Left ventricle myocardium inferior (tissue), 1 donor: ENCODE measurements at places on chromosomes 6 and 20.

- DNase-seq, result no peak
Observed at GRCh38 chr6:162728706-162729105, 932 bp downstream of the PACRG start.

DNA sequence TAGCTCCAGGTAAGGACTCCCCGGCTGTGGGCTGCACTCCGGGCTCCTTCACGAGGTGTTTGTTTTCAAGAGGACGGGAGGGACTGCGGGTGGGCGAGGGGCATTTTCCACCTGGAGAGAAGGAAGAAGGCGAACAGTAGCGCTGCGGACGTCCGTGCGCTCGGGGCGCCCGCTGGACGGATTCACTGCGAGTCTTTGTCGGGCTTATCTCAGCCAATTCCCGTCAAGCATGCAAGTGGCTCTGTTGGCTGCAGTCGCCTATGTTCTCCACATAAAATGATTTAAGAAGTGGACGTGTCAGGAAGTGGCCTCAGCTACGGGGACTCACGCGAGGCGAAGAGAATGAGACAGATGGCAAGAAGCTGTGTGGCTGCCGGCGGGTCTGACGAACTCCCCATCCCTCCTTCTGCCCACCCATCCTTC is 332 bp downstream of the GRIK2 start:
- DNase-seq, result no peak

- no peak for DNase-seq
Observed at GRCh38 chr6:2998998-2999617, 586 bp upstream of the NQO2 start.

DNA sequence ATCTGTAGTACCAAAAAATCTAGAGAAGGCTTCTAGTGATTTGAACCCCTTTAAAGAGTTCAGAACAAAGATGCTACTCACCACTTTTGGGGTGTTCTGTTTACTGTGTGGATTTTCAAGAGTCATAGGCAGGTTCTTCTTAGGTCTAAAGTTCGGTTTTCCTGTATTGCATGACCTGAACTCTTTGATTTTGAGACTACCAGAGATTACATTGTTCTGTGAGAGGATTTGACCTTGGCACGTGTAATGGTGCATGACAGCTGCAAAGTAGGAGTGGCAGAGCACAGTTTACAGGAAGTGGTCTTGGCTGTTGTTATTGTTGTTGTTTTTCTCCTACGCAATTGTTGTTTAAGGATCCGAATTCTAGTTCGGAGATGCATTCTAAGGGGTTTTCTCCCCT is 592.7 kb downstream of the EPHA7 start:
- DNase-seq, result no peak

GRCh38 chr6:80988286-80988685 is 764.2 kb downstream of the TENT5A start:
- DNase-seq, result no peak
